ENCODE measurements at places on chromosomes 12 and 14.

- no peak for DNase-seq
Measured at GRCh38 chr12:75478116-75478794, 2.3 kb upstream of the GLIPR1 start.

- DNase-seq: no peak
Measured at GRCh38 chr12:40733871-40734270, 41.6 kb downstream of the CNTN1 start.

DNA sequence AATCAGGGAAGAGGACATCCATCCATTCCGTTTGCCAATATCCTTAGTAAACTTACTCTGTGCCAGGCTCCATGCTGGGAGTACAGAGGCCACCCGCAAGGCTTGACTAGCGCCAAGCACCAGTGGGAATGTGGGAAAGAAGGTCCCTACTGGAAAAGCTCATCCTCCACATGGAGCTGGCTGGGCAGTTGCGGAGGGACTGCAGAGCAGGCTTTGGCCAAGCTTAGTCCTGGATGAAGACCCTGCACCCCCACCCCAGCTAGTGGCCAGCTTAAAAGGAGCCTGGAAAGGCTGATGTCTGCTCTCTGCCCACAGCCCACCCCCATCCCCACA lies 22.4 kb upstream of the EIF2B2 start:
- no peak for DNase-seq

DNA sequence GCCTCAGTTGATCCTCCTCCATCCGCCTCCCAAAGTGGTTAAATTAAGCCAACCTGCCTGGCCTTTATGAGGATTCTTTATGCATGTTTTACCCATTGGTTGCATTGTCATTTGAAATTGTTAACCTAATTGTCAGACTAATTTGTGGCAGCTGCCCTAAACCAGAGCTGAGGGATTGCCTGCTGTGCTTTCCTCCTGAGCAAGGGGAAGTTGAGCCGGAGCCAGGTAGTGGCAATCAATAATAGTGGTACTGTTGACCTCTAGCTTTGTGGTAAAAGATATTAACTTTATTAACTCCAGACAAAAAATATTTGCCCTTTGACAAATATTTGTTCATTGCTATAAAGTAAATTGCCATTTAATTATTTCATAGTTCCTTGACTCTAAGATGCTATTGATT lies 5.6 kb upstream of the HEBP1 start:
- no peak for DNase-seq

GRCh38 chr14:61864329-61864898 lies 102.2 kb downstream of the SNAPC1 start:
- DNase-seq: no peak

- no peak for DNase-seq
Measured at GRCh38 chr14:72518809-72519377, 375.0 kb downstream of the DPF3 start.

DNA sequence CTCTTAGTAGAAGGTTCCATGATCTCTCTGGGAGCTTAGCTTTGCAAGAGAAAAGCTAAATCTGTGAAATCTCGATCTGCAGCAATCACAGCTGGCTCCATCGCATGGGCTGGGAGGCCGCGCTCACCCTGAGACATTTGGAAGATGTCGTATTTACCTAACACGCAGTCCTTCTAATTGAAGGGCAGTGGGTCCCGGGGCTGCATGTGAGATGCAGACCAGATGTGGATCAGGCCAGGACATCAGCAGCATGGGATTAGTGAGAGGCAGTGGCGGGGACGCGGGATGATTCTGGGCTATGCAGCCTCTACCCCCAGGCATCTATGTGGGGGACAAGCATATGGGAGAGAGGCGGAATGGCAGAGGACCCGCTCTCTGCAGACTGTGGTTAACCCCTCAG lies 312.4 kb upstream of the RTL1 start:
- no peak for DNase-seq

- DNase-seq: no peak
Measured at GRCh38 chr14:60738843-60739508, 4.4 kb downstream of the MNAT1 start.

DNA sequence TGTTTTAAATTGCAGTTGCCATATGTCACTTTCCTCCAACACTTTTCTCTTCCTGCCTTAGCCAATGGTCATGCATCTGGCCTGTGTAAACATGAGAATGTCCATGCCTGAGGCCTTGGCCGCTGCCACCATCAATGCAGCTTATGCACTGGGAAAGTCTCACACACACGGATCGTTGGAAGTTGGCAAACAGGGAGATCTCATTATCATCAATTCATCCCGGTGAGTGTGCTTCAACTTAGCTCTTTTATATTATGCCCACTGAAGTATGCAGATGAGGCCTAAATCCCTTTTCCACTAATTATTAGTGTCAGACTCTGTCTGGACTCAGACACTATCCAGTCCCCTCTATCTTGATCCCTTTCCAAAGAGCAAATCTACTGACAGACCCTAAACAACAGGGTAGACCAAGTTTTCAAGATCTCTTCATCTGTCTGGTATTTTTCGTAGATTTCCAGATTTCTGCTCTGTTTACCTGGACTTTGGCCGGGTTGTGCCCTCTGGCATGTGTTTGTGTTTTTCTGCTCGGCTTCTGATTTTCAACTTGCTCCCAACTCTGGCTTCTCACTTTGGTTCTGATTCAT lies 23.2 kb downstream of the AMDHD1 start:
- no peak for DNase-seq

GRCh38 chr14:66782853-66783252 lies 274.9 kb downstream of the GPHN start:
- DNase-seq: no peak

DNA sequence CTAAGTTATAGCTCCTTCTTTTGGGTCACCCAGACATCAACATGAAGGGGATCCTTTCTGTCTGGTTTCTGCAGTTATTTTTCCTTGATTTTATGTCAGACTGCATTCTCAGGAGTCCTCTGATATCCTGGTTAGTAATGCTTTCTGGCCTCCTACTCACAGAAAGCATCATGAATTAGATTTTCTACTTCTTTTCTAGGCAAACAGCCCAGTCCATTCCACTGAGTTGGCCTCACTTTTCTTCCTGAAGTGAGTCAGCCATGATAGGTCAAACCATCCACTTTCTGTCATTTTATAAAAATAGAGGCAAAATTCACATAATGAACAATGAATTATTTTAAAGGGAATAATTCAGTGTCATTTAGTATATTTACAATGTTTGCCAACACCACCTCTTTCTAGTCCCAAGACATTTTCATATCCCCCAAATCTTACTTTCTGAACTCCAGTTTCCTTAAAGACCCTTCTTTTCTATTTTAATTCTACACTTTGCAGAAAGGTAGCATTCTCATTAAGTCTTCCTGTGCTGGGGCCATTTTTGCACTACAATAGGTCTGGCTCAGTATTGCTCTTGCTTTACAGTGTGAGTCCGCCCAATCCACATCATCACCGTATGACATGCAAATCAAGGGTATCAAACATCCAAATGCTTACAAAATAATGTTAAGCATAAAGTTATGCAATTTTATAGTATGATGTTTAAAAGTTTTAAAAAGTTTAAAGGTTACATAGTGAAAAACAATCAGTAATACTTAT lies 95.1 kb downstream of the UNC79 start:
- DNase-seq: no peak

- no peak for DNase-seq
Measured at GRCh38 chr14:93011650-93012325, 88.8 kb downstream of the CHGA start.
